Vagina (tissue), 2 donors: ENCODE measurements at places on chromosomes 1 and 21. TPM values are rescaled to one million over a fixed set of nuclear protein-coding genes. Genes with fewer than 3 reads are reported as not detected.

GRCh38 chr1:23344987-23345472, 946 bp upstream of the HNRNPR start:
- no peak for DNase-seq
- H3K4me1 ChIP-seq: peaks cover 36% of the 10 kb centered on the region
- no peaks in the 10 kb centered on the region for H3K27me3 ChIP-seq
- H3K4me3 ChIP-seq: peak overlapping the region; percentile 77
- H3K36me3 ChIP-seq: no peaks in the 10 kb centered on the region
- H3K27ac ChIP-seq: peak overlapping the region; percentile 91

- no peaks in the 10 kb centered on the region for H3K4me1 ChIP-seq
- no peaks in the 10 kb centered on the region for H3K27me3 ChIP-seq
- no peak overlapping the region for H3K4me3 ChIP-seq
- H3K36me3 ChIP-seq: no peaks in the 10 kb centered on the region
- no peak overlapping the region for H3K27ac ChIP-seq
- no peak for DNase-seq
These were observed 467.6 kb upstream of the ZRANB2 start for GRCh38 chr1:71548398-71548890.

- no peaks in the 10 kb centered on the region for H3K27me3 ChIP-seq
- H3K4me1 ChIP-seq: peaks cover 15% of the 10 kb centered on the region
- no peak overlapping the region for H3K27ac ChIP-seq
These were observed 42.5 kb downstream of the PTPRF start for GRCh38 chr1:43573066-43573800.

SLC1A7 gene
- total RNA-seq: not detected

GRCh38 chr21:42097860-42098454, 26.8 kb downstream of the UMODL1 start:
- H3K27me3 ChIP-seq: no peaks in the 10 kb centered on the region
- peaks cover 21% of the 10 kb centered on the region for H3K4me1 ChIP-seq
- no peak for DNase-seq
- H3K36me3 ChIP-seq: no peaks in the 10 kb centered on the region
- no peak overlapping the region for H3K4me3 ChIP-seq

- no peak overlapping the region for H3K4me3 ChIP-seq
- DNase-seq: no peak
- no peak overlapping the region for H3K27ac ChIP-seq
- no peaks in the 10 kb centered on the region for H3K27me3 ChIP-seq
- H3K4me1 ChIP-seq: peaks cover 9% of the 10 kb centered on the region
These were observed 244.0 kb upstream of the DMRTA2 start for GRCh38 chr1:50667272-50667671.

SLC44A5 gene
- 1.2 TPM for total RNA-seq

DNA sequence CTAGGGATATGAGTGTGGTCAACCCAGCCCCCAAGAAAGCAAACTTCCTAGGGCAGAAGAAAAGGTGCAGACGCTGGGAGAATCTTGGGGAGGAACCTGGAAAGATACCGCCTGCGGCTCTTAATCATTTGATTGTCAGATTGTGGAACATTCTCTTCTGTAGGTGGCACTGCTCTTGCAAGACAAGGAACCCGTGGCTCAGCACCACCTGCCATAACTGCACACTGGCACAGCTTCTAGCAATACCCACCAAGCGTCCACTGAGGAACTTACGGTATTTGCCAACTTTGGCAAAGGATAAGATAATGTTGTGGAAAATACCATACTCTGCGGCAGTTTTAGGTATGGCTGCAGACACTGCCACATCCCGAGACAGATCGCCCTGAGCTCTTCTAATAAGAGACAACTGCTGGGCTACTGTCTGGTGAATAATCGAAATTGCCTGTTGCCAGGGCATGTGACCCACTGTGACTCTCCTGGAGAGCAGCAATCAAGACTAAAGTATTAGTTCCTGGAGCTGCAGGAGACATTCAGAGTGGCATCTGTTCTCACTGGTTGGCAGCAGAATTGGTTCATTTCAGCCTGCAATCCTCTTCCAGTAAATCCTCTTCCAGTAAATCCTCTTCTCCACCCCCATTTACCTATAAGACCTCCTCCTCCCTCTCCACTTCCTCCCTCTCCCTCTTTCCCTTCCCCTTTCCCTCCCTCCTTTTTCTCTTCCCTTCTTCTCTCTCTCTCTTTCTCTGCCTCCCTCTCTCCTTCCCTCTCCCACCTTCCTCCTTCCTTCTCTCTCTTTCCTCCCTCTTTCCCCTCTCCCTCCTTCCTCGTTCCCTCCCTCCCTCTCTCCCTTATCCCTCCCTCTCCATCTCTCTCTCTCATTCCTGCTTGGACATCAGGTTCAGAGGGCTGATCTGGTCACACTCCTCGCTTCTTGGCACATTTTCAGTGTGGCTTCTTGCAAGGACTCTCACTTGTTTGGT, 49.7 kb upstream of the B3GALT5 start:
- no peak overlapping the region for H3K27ac ChIP-seq
- DNase-seq: no peak
- H3K27me3 ChIP-seq: no peaks in the 10 kb centered on the region
- H3K4me3 ChIP-seq: no peak overlapping the region
- no peaks in the 10 kb centered on the region for H3K4me1 ChIP-seq
- H3K36me3 ChIP-seq: no peaks in the 10 kb centered on the region
